ENCODE measurements at places on chromosomes 3 and 15. TPM values are rescaled to one million over a fixed set of nuclear protein-coding genes. Genes with fewer than 3 reads are reported as not detected.

GRCh38 chr3:137217733-137218132 lies 259.9 kb downstream of the IL20RB start:
- no peak for DNase-seq

GRCh38 chr3:152779653-152780052 lies 55.3 kb upstream of the P2RY1 start:
- DNase-seq: no peak

DNA sequence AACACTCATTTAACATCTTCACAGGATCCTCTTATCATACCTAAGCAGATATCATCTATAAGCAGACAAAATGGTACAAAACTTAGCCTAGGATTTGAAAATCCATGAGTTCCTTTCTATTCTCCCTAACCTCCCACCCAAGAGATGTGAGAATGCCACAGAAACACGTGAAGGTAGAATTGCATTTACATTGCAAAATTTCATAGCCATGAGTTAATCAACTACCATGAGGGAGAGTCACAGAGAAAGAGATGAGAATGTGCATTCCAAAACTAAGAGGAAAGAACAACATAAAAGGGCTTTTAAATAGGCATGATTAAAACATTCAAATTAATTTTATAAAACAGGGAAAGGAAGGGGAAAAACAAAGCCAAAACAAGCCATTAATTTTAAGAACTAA lies 806.2 kb downstream of the NTRK3 start:
- DNase-seq: no peak

DNA sequence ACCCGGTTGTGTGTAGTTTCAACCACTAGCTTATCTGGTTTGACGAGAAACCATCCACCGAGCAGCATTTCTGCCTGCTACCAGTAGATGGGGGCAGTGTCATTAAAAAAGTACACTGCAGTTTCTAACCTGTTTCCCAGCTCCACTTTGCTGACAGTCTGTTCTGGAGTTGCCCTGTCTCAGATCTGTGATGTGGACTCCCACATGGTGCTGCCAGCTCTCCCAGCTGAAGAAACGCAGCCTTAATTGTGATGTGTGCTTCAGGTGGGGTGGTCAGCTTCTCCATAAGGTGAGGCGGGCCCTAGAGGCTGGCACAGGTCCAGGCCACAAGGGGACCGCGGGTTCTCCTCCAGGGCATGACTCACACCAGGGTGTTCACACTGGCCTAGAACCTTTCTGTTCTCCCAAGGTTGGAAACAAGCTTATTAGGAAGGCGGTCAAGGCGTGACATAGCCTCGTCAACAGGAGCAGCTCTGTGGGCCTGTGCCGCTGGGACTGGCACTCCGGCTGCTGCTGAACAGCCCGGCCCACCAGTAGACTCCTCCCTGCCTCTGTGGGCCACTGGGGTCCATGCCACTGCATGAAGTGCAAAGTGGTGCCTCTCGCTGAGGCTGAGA lies 2.9 kb upstream of the FAM43A start:
- DNase-seq: peak; percentile 70

GOLGA6A gene
- not detected for total RNA-seq

GRCh38 chr3:15664144-15664543 lies 62.6 kb downstream of the BTD start:
- no peak for DNase-seq
